Stimulated activated CD8-positive, alpha-beta memory T cell treated with anti-CD3 and anti-CD28 coated beads, Interleukin-15, amount 100 ng/mL, for 48 hours (primary cell): ENCODE measurements at places on chromosomes 12 and 14.

DNA sequence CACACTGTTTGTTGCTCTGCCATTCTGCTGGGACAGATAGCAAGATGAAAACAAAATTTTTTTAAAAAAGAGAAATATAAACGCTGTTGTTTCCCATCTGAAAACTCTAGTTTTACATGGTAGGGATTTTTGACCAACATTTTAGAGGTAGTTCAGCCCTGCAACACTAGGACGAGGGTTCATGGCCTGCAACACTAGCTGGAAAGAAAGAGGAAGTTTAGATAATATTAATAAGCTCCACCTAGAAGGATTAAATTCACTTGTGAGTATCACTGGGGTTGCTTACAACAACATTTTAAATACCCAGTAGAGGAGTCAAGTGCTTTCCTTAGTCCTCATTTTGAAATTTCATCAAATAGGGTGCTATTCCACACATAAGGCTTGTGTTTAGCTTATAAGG lies 68.2 kb downstream of the SRGAP1 start:
- no peak for DNase-seq

DNA sequence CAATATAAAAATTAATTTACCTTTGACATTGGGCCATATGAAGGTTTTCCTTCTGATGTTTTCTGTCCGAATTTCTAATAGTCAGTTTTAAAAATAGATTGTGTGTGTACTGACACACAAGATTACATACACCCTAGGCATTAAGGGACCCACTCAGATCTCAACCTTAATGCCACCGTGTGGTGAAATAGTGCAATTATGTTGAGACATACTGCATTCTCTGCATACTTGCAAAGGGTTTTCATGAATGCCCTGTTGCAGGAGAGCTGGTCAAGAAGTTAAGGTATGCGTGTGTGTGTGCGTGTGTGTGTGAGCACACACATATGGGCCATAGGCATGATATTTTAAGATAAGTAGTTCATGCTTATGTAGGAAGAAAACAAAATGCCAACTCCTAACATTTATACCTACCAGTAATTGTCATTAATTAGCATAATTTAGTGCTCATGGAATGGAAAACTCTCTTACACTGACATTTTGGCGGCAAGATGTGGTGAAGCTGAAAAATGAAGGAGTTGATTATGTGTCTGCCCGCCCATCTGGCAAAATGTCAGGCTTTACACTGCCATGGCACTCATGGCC lies 58.8 kb downstream of the PIK3C2G start:
- DNase-seq = no peak

DNA sequence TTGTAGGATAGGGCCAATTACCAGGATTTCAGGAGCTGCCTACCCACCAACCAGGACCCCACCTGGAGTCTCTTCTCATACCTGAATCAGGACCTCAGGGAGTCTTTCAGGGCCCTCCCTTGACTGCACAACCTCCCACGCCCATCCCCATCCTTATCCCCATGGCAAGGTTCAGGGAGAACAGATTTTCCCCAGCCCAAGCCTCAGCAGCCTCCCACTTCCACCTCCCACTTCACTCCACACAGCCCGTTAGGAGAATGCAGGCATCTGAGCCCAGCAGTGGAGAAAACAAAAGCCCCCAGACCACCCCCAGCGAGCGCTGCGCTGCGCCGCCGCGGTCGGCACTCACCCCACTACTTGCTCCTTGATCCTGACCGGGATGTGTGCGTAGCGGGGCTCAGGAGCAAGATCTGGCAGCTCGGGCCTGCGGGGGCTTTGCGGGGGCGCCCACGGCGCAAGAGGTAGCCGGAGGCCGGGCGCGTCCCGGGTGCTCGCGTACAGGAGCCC lies 1.4 kb downstream of the B4GALNT1 start:
- no peak for DNase-seq

DNA sequence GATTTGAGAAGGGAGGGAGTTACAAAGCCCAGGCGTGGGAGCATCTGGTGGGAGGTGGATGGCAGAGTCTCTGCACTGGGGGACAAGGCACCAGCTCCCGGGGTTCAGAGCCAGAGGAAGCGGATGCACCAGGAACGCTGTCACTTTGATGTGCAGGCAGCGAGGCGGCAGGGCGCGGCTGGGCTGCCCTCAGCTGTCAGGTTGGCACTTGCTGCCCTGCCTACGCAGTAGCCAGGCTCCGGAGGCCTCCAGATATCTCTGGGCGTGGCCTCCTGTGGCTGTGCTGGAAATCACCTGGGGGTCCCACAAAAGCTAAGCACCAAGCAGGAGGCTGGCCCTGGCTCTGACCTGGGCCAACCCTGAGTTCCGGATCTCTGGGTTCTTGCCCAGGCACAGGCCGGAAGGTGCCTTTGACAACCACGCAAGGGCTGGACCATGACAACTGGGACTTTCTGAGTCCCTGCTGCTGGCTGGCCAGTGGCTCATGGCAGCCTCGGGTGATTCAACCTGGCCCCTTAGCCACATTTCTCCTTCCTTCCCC lies 62.1 kb upstream of the MAP1LC3B2 start:
- no peak for DNase-seq

DNA sequence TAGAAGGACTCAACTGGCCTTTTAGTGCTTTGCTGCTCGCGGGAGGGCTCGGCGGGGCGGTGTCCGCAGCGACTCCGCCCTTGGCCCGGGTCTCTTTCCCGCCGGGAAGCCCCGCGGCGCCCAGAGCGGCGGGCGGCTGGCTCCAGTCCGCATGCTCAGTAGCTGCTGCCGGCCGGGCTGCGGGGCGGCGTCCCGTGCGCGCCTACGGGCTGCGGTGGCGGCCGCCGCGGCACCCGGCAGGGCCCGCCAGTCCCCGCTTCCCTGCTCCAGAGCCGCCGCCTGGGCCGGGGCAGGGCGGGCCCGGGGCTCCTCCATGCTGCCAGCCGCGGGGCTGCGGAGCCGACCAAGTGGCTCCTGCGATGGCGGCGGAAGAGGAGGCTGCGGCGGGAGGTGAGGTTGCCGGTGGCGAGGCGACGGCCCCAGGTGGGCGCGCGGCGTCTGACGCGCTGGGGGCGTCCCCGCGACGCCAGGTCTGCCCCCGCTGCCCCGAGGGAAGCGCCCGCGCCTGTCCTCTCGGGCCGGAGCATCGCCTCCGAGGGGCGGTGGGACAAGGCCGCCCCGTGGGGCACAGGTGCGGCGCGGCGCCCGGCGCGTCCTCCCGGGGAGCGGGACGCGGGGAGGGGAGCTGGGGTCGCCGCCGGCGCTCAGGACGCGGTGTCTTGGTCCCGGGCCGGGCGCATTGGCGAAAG lies at the start of gene BMAL2:
Gene BMAL2 (plus strand): TSS at position 123 of the 689 bp plus-strand sequence. CDS start 237 bp downstream, at position 360.
- peak; percentile 25 for DNase-seq

DNA sequence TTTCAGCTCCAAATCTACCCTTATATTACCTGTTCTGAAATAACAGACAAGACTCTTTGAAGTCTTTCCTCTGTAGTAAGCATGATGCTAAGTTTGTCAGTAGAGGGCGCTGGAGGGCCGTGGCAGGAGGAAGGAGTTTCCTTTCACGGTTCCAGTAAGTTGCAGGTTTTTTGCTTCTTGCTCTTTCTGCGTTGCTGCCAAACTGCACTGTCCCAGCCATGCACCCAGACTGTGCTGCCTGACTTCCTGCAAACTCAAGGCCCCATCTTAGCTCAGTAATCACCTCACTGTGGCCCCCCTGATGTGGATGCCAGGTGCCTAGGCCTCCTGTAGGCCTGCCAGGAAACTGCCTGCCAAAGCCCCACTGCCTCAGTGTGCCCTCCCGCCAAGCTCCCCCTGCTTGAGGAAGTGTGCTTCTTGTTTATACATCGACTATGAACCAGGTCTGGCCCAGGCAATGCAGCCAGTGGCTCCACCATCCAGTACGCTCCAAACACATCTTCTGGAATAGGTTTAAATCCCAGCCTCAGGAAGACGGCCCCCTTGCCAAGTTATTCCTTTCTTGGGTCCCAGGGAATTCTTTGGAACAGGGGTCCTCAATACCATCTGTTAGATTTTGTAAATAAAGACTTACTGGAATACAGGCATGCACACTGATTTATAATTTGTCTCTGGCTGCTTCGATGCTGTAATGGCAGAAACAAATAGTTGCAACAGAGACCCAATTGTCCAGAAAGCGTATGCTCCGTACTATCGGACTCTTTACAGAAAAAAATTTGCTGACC lies 193.7 kb upstream of the LRIG3 start:
- peak; percentile 14 for DNase-seq

- no peak for DNase-seq
Observed at GRCh38 chr12:95637471-95638155, 86.3 kb upstream of the USP44 start.

GRCh38 chr14:62462988-62463387 lies 582.3 kb downstream of the KCNH5 start:
- no peak for DNase-seq

DNA sequence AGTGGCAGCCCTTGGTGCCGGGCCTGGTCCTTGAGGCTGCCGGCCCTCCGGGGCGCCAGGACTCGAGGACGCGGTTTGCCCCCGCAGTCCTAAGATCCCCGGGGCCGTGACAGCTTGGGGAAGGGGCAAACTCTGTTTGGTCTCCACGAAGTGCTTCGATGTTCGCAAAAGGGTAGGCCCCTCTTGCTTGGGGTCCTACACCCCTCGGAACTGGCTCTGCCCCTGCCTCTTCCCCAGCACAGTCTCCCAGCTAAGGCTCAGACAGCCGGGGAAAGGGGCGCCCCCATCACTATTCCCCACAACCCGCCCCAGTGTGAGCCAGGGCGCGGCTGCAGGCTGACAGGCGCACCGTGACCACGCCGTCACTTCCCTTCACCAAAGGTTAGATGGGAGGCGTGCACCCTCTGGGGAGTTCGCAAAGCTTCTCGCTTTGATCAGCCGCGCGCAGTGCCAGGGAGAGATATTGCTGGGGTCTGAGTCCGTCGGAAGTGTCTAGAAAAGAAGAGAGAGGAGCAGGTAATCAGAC lies 7.2 kb upstream of the OTX2 start:
- DNase-seq = no peak

- no peak for DNase-seq
Observed at GRCh38 chr14:70064136-70064865, 124.5 kb downstream of the SLC8A3 start.

GRCh38 chr12:121974026-121974985 lies 47.4 kb upstream of the BCL7A start:
- DNase-seq = no peak

DNA sequence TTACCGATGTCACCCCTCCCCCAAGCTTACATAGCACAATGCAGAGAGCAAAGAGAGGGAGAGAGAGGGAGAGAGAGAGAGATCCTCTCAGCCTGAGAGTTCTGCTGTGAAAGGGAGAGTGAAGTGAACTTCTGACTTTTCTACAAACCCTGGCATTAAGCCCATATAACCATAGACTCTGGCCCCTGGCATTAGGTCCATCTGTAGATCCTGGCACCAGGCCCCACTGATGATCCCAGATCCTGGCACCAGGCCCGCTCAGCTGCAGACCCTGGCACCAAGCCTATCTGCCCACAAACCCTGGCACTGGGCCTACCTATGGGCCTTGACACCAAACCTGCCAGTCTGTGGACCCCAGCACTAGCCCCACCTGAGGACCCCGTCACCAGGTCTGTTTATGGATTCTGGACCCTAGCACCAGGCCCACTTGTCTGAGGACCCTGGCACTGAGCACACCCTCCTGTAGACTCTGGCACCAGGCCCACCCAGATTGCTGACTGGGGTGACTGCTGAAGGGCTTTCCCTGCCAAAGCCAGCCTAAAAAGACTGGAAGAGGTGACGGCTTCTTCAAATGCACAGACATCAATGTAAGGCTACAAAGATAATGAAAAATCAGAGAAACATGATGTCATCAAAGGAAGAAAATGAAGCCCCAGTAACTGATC lies 14.5 kb upstream of the KRT83 start:
- DNase-seq = no peak

GRCh38 chr12:109934026-109934425 lies 34.0 kb downstream of the TCHP start:
- no peak for DNase-seq

DNA sequence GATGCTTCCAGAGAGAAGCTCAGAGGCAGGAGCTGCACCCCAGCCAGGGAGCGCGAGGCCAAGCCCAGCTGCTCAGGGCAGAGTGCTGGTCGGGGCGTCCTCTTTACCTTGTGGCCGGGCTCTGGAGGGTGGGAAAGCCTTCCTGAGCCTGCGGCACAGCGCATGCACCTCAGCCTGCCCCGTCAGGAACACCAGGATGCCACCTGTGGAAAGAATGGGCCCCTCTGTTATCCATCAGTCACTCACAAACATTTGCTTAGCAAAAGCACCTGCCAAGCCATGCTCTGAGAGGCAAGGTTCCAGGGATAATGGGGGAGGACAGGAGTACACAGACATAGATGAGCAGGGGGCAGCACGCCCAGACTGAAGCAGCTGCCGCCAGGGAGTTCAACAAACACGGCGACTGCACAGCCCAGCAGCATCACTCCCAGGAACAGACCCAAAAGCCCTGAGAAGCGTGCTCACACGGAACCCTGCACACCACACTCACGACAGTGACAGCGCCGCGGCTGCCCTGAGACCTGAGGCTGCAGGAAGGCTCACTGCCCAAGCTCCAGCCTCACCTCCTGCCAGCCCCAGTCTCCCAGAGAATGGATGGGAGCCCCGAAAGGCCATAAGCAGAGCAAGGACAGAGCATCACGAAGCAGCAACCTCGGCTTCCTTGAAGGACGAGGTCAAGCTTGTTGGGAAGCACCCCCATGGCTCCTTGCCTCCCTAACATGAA lies 21.8 kb downstream of the DHX37 start:
- no peak for DNase-seq

GRCh38 chr12:119683413-119683812 lies 15.5 kb downstream of the PRKAB1 start:
- DNase-seq = no peak

GRCh38 chr14:105305791-105306190 lies 5.0 kb upstream of the BRF1 start:
- DNase-seq = no peak

DNA sequence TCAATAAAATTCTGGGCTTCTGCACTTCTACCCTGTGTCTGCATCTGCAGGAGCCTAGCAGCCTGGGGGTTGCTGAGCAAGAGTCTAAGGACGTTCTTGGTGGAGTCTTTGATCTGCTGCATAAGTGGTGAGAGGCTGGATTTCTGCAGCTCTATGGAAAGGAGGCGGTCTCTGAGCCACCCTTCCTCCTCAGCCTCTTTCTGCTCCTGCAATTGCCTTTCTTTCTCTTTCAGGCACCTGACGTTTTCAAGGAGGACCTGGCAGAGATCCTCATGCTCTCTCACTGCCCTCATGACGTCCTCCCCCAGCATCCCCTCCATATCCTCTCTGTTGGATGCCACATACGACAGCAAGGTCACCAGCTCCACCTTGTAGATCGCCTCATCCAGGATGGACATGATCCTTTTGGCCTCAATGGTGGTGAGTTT lies 13.6 kb upstream of the TPCN1 start:
- no peak for DNase-seq

DNA sequence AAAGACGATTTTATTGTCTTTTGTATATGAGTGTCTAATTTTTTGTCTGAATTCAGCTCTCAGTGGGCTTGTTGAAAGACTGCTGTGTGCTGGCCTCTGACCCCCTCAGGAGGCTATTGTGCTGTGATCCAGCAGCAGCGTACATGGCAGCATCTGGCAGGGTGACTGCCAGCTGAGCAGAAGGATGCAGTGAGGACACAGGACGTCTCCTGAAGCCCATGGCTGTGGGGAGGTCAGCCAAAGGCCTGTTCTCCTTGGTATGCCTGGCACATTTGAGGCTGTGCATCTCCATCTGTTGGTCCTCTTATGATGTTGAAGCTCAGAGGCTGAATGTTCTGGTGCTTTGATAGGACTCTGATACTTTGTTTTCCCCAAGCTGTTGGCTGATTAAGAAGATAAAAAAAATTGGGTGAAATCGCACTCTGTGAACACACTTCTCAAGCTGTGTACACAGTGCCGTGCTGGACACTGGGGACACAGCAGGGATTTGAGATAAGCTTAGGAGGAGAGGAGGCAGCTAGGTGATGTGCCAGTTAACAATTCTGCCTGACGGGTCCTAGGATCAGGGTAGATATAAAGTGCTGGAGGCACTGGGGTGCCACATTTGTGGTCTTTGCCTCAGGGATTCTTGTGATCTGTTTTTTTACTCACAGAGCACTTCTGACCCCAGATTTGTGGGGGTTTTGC lies 37.5 kb downstream of the EID3 start:
- DNase-seq = no peak
